ENCODE measurements at places on chromosomes 12 and 14. TPM values are rescaled to one million over a fixed set of nuclear protein-coding genes. Genes with fewer than 3 reads are reported as not detected.
A peak's percentile ranks its signal among the peaks of the same experiment; 100 is the strongest.

DNA sequence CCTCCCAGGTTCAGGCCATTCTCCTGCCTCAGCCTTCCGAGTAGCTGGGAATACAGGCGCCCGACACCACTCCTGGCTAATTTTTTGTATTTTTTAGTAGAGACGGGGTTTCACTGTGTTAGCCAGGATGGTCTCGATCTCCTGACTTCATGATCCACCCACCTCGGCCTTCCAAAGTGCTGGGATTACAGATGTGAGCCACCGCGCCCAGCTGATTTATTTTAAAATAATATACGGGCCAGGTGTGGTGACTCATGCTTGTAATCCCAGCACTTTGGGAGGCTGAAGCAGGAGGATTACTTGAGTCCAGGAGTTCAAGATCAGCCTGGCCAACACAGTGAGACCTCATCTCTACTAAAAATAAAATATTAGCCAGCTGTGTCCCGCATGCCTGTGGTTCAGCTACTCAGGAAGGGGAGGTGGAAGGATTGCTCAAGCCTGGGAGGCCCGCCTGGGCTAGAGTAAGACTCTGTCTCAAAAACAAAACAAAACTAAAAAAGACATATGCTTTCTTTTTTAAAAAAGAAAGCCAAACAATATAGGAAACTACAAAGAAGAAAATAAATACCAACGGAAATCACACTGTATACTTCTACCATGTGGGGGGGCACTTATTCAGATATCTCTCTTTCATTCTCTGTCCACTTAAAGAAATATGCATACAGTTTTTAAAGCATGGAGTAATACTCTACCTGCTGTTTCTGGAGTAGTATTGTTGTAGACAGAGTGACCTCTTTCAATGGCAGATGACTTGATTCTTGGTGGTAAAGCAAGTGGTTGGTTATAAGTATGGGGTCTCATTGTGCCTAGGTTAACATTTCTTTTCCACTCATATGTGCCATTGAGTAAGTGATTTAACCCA, 930 bp upstream of the MIA2 start:
- no peak for DNase-seq

METTL25 gene
- total RNA-seq: 20.6 TPM

DNA sequence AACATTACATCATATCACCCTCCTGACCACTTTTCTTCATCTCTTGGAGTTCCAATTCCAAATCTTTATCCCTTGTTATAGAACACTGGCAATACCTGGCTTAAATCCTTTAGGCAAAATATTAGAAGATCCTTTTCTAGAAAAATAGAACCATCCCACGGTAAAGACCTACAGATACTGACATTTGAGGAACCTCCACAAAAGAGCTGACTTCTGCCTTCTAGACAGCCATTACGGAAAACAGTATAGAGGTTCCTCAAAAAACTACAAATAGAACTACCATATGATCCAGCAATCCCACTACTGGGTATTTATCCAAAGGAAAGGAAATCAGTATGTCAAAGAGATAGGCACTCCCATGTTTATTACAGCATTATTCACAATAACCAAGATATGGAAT, 241.7 kb upstream of the AMIGO2 start:
- no peak for DNase-seq

DNA sequence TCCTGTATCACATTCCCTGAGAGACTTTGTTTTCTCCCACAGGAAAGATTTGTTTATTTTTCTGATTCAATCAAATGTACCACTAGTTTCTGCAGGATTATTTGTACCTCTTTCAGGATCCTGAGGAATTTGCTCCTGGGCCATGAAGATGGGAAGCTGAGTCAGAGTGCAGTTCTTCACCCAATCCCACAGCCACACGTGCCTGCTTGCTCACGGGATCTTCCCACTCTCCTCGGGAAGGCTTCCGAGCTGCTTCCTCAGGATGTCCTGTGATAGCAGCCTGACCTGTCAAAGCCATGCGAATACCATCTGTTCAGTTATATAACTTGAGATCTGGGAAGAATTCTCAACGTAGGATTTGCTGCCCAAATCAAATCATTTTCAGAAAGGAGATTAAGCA, 41.8 kb upstream of the HIF1A start:
- DNase-seq: peak; percentile 35

TTC9 gene
- 0.29 TPM for total RNA-seq

- peak; percentile 58 for DNase-seq
Measured at GRCh38 chr14:74906925-74907521, 16.0 kb downstream of the RPS6KL1 start.

GRCh38 chr12:21677622-21678277, 20.1 kb upstream of the LDHB start:
- peak; percentile 86 for DNase-seq

- no peak for DNase-seq
Measured at GRCh38 chr12:131028587-131029338, 75.1 kb downstream of the ADGRD1 start.

TAS2R42 gene
- not detected for total RNA-seq

GRCh38 chr14:49250109-49250508, 336.1 kb downstream of the RPS29 start:
- DNase-seq: no peak

DNA sequence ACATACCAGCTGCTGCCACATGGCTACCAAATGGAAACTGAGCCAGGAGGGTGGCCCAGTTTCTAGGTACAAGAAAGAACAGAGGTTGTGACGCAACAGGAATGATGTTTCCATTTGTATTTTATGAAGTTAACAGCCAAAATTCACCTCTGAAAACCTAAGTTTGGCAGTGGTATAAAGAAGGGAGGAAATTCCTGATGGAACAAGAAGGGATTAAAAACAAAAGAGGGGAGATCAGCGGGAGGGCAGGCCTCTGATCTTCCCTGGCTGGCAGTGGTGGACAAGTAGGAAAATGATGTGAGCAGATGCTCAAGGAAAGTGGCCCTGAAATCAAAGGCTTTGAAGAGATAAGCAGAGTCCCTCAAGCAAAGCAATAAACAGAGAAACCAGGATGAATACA, 47.3 kb upstream of the BCL2L14 start:
- no peak for DNase-seq

DNA sequence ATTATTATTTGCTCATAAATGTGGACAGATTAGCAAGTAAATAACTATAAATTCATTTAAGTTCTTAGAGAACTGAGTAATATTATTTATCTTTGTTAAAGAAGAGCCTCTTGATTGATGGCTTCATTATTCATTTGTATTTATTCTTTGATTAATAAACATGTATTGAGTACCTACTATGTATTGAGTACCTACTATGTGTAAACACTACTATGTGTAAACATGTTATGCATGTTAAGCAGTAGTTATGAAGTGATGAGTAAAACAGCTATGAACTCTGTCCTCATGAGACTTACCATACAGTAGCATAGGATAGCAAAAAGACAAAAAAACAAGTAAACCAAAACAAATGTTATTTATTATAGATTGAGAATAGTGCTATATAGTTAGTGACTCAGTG, 61.9 kb downstream of the MNAT1 start:
- DNase-seq: no peak

GRCh38 chr14:61099216-61099835, 118.3 kb downstream of the SLC38A6 start:
- no peak for DNase-seq

DNA sequence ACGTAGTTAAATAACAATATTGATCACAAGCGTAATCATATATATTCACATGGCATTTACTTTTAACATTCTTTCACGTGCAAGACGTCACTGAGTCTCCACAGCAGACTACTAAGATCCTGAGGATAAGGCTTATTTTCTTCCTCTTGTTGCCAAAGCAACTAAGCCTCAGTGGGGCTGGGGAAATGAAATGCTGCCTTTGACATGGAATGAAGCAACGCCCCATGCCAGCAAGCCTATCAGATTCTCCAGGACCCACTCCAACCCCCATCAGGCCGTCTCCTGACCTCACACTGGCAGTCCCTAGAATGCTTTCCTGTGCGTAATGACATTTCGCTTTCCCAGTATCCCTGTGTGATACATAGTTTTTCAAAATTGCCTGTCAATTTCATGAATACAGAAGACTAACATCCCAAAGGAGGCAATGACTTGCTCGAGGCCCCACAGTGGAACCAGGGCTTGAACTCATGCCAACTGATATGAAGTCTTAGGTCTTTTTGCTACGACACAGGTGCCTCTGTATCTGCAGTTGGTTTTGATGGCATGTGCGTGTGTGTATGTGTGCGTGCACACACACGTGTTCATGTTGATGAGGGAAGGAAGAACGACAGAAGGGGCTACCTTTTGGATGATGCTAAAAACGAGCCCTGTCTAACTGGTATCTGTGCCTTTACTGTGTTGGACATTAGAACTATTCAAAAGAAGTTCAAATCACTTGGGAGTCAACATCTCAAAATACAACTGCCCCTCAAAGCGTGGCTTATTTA, 239.1 kb downstream of the VRK1 start:
- peak; percentile 75 for DNase-seq

SERPINA6 gene
- not detected for total RNA-seq

GRCh38 chr12:62931477-62931876, 3.5 kb downstream of the PPM1H start:
- no peak for DNase-seq

DNA sequence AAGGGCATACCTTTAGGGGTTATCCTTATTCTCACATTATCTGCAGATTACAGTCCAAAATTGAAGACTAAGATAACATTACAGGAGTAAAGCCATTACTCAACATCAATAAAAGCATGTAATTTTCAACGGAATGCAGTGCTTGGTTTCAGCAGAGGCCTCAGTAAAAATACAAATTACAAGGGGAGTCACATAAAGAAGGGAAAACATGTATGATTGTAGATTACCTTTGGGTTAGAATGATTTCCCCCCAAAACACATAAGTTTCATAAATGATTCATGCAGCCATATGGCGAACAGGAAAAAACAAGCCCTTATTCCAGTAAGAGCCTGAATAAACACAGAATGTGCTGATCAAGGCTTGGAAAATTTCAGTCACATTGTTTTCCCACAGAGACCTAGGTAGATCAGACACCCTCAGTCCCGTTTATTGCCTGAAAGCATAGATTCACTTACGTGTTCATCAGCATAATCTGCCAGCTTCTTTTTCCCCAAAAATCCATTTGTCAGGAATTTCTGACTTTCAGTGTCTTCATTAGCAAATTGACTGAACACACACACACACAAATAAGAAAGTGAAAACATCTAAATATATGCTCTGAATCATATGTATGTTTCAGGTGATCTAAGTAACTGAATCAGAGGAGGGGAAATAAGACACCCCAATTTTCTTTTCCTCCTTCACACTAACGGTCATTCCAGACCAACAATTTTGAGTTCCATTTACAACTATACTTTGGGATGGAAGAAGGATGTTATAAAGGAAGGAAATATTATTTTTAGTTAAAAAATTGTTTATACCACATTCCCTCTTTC, 37.5 kb downstream of the SLC38A4 start:
- peak; percentile 19 for DNase-seq

SLC48A1 gene
- 18.0 TPM for total RNA-seq

DNA sequence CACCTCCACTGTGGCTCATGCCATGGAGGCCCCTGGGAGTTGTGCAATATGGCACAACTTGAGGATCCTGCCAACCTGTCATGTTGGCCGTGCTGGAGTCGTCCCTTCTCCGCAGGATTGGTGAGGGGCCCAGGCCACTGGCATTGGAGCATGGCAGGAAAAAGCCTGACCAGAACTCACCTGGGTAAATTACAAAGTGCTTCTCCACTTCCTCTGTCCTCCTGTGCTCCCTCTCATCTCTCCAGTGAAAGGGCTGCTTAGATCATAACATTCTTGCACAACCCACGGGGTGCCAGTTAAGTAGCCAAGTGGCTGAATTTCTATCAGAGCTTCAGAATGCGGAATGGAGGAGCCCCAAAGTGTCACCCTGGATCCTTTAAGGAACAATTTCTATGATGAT, 381.0 kb downstream of the DPF3 start:
- no peak for DNase-seq

ANAPC5 gene
- total RNA-seq: 195 TPM

- DNase-seq: no peak
Measured at GRCh38 chr12:121289962-121290361, 6.5 kb downstream of the CAMKK2 start.

IL22 gene
- not detected for total RNA-seq

GRCh38 chr12:83261998-83262397, 575.3 kb downstream of the TMTC2 start:
- DNase-seq: no peak

DNA sequence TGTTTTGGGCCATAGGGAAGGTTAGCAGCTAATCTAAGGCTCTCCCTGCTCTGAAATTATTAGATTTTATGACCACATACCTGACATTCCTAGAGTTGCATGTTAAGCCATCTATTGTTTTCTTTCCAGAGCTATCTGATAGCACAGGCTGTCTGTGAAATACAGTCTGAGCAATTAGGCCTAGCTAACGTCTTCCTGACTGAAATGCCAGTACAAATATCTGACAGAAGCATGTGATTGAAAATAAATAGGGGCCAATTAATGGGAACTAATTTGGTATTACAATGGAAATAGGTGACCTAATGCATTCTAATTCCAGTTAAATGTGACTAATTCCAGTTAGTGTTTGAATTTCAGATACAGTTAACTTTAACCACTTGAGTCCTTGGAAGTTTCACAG, 115.2 kb downstream of the C12orf75 start:
- DNase-seq: no peak

DNA sequence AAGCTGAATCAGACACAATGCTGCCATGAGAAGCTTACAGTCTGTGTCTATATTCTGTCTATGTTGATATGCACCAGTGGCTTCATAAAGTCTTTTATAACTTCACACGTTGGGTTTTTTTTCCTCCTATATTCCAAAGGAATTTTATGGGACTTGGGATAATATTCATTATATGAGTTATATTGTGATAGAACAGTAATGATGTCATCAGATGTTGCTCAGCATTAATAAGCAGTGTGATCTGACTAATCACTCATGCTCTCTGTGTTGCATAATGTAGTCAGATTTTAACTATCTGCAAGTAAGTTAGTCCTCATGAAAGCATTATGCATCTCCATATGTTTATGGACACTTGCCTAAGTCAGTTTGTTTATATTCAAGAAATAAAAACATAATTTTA, 159.6 kb downstream of the PLCZ1 start:
- DNase-seq: no peak

ADCY4 gene
- total RNA-seq: 17.7 TPM

- DNase-seq: peak; percentile 85
Measured at GRCh38 chr12:51062631-51063397, 14.7 kb downstream of the LETMD1 start.

PTMS gene
- 72.7 TPM for total RNA-seq

- DNase-seq: no peak
Measured at GRCh38 chr14:89254166-89254909, 162.7 kb downstream of the FOXN3 start.

Measured in osteoblast (primary cell).